ENCODE measurements at places on chromosomes 6 and 20. TPM values are rescaled to one million over a fixed set of nuclear protein-coding genes. Genes with fewer than 3 reads are reported as not detected.

- no peak overlapping the region for H3K27ac ChIP-seq
These were observed 173.9 kb upstream of the TFAP2D start for GRCh38 chr6:50539447-50539846.

DNA sequence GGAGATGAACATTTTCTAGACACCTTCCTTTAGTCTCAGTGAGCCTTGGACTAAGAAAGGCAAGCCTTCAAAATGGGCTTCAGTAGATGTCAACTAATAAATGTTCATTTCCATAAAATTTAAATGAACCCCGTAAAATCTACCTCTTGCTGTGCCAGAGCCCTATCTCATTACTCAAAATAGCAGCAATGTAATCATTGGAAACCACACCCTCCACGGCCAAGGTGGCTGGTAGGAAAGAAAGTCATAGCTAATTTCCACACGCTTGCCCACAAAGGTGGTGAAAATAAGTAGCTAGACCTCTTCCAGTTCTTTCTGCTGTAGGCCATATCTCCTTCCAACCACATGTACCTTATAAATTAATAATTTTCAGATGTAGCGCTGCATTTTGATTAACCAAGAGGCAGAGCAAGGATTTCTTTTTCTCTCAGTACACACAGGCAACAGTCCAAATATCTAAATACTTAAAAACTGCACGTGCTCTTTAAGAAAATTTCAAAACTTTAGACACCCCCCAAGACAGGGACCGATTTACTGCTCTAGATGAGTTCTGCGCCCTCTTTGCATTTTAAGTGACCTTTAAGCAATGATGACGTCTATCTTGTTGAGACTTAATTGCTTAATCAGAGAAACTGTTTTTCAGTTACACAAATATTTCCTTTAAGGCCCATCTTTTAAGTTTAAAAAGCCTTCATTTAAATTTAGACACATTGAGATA lies 290.8 kb downstream of the ZNF217 start:
- H3K36me3 ChIP-seq = no peaks in the 10 kb centered on the region
- H3K27ac ChIP-seq = no peak overlapping the region
- H3K4me1 ChIP-seq = no peaks in the 10 kb centered on the region
- no peak overlapping the region for H3K4me3 ChIP-seq

DNA sequence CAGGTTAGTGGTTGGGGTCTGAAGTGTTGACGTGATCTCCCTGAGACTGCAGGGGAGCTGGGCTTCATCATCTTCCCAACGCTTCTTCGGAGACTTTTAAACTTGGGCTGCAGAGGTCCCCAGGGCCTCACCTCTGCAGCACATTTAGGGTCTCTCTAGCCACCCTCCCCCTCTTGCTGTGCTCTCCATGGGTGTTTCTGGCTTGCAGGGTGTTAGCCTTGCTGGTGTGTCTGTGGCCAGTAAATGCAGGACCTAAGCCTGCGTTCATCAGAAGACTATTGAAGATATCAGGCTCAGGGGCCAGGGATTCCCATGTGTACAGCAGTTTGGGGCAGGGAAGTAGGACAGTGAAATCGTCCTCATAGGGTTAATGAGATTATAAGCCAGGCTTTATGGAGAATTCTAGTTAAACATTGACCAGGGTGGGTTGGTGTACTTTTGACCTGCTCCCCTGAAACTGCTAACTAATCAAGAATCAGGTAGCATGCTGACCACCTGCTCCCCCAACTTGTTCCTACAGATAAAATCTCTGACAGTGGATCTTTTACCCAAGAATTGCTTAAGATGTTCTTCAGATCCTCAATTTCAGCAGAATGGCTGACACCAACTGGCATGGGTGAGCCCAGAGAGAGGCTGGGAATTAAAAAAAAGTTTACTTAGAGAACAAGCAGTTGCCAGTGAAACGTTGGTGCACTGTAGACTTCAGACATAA lies 3.8 kb upstream of the DDO start:
- H3K27me3 ChIP-seq = no peaks in the 10 kb centered on the region
- no peaks in the 10 kb centered on the region for H3K36me3 ChIP-seq

GRCh38 chr6:25312703-25313102 lies 33.5 kb downstream of the CARMIL1 start:
- H3K4me1 ChIP-seq = peaks cover 24% of the 10 kb centered on the region
- no peak overlapping the region for H3K4me3 ChIP-seq
- no peak for DNase-seq
- no peaks in the 10 kb centered on the region for H3K36me3 ChIP-seq
- H3K27ac ChIP-seq = peak overlapping the region; percentile 15

FAM162B gene
- 9.5 TPM for total RNA-seq

DNA sequence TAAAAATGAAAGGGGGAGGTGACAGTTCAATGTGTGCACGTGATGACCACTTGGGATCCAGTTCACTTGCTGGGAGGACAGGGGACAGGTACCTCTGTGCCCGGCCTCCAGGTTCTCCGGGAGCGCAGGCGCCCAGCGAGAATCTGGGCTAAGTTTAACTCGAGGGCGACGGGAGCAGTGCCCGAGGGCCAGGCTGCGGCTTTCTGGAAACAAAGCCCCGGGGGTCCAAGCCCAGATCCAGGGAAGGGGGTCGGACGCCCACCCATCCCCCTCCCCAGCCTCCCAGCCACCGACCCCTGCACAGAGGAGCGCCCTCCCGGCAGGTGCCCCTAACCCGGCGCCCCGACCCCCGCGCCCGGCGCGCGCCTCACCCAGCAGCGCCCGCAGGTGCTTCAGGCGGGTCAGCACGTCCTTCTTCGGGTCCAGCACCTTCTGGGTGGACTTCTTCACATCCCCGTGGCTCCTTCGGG lies 405 bp downstream of the RALGAPA2 start:
- peak overlapping the region; percentile 87 for H3K27ac ChIP-seq
- peak overlapping the region; percentile 43 for H3K4me3 ChIP-seq
- H3K4me1 ChIP-seq = peaks cover 21% of the 10 kb centered on the region
- H3K27me3 ChIP-seq = no peaks in the 10 kb centered on the region
- H3K36me3 ChIP-seq = no peaks in the 10 kb centered on the region

DNA sequence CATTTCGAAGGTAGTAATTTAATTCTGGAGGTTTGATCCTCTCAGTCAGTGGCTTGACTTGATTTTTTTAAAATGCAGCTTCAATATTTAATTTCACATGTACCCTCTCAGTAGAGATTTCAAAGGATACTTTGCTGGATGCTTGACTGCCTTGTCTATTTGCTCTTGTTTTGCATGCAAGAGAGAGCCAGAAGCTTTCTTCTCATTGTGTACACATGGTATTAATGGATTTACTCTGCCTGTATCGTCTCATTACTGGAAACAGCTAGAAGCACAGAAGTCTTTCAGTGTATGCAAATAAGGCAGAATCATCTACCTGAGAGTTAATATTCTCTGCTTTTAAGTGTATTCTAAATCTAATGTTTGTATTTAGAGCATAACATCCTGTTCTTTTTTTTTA lies 84.3 kb upstream of the FOXO3 start:
- no peaks in the 10 kb centered on the region for H3K36me3 ChIP-seq
- H3K4me3 ChIP-seq = no peak overlapping the region
- no peaks in the 10 kb centered on the region for H3K4me1 ChIP-seq
- H3K27ac ChIP-seq = no peak overlapping the region

GRCh38 chr20:52783769-52784168 lies 188.4 kb upstream of the TSHZ2 start:
- H3K4me3 ChIP-seq = no peak overlapping the region
- H3K27ac ChIP-seq = no peak overlapping the region
- no peaks in the 10 kb centered on the region for H3K36me3 ChIP-seq
- no peak for DNase-seq
- H3K4me1 ChIP-seq = no peaks in the 10 kb centered on the region
- no peaks in the 10 kb centered on the region for H3K27me3 ChIP-seq

DNA sequence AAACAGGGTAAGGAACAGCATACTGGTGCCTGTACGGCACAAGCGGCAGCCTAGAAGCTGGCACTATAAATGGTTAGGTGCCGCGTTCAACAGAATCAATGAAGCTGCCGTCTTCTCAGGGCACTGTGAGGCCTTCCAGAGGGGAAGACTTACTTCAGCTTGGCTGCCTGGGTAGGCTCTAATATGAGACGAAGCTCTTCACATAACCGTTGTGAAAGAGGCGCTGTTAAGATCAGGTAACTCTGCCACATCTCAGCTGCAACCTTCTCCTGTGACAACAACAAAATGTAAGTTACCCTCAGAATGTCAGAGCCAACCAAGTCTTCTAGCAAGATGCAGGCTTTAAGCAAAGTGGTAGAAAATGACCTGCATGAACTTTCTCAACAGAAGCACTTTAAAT lies 12.0 kb upstream of the LYRM2 start:
- no peak for DNase-seq
- no peaks in the 10 kb centered on the region for H3K27me3 ChIP-seq
- no peaks in the 10 kb centered on the region for H3K4me1 ChIP-seq
- H3K4me3 ChIP-seq = no peak overlapping the region

GRCh38 chr6:11413117-11413687 lies 124.3 kb upstream of the TMEM170B start:
- H3K27me3 ChIP-seq = no peaks in the 10 kb centered on the region
- no peak overlapping the region for H3K4me3 ChIP-seq
- no peak for DNase-seq
- no peaks in the 10 kb centered on the region for H3K36me3 ChIP-seq
- peaks cover 11% of the 10 kb centered on the region for H3K4me1 ChIP-seq

DNA sequence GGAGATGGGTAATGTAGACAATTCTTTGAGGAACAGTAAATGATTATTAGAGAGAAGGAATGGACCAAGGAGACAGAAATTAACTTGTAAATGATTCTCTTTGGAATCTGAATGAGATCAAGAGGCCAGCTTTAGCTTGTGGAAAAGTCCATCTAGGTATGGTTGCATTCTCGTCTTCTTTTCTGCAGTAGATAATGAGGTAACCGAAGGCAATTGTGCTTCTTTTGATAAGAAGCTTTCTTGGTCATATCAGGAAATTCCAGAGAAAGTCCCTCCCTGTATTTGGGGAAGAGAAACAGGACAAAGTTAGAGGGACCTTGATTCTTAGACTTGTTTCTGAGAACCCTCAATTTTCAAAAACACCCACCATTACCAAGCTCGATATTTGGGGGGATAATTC lies 109.1 kb upstream of the PRSS16 start:
- no peak overlapping the region for H3K27ac ChIP-seq
- no peaks in the 10 kb centered on the region for H3K27me3 ChIP-seq
- DNase-seq = no peak
- no peaks in the 10 kb centered on the region for H3K36me3 ChIP-seq
- H3K4me3 ChIP-seq = no peak overlapping the region

DNA sequence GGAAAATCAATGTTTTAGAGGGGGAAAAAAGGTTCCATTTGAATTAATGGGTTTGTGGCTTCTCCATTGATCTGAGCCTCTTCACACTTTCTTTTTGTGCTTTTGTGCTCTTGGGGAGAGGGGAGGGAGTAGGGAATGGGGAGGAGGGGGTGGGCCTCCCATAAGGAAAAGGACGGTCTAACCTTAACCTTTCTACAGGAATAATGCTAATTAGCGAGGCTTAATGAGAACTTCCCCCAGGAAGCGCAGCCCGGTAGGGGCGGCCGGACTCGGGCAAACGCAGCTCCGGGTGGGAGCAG lies 103.0 kb downstream of the NOL4L start:
- no peak for DNase-seq
- no peaks in the 10 kb centered on the region for H3K36me3 ChIP-seq
- peak overlapping the region; percentile 89 for H3K4me3 ChIP-seq

GRCh38 chr20:57220337-57221145 lies 45.9 kb downstream of the BMP7 start:
- DNase-seq = no peak
- H3K4me1 ChIP-seq = peaks cover 40% of the 10 kb centered on the region
- H3K27me3 ChIP-seq = no peaks in the 10 kb centered on the region
- no peak overlapping the region for H3K4me3 ChIP-seq
- H3K36me3 ChIP-seq = no peaks in the 10 kb centered on the region

GRCh38 chr6:2196079-2196679 lies 49.2 kb downstream of the GMDS start:
- H3K4me3 ChIP-seq = no peak overlapping the region
- peaks cover 6% of the 10 kb centered on the region for H3K4me1 ChIP-seq
- H3K27me3 ChIP-seq = no peaks in the 10 kb centered on the region
- H3K27ac ChIP-seq = no peak overlapping the region
- peak; percentile 25 for DNase-seq

KCNK15 gene
- total RNA-seq = 5.1 TPM

- H3K27me3 ChIP-seq = no peaks in the 10 kb centered on the region
- DNase-seq = no peak
- no peak overlapping the region for H3K4me3 ChIP-seq
- H3K36me3 ChIP-seq = no peaks in the 10 kb centered on the region
- H3K4me1 ChIP-seq = no peaks in the 10 kb centered on the region
These were observed 13.1 kb downstream of the NOX3 start for GRCh38 chr6:155442562-155442961.

DNA sequence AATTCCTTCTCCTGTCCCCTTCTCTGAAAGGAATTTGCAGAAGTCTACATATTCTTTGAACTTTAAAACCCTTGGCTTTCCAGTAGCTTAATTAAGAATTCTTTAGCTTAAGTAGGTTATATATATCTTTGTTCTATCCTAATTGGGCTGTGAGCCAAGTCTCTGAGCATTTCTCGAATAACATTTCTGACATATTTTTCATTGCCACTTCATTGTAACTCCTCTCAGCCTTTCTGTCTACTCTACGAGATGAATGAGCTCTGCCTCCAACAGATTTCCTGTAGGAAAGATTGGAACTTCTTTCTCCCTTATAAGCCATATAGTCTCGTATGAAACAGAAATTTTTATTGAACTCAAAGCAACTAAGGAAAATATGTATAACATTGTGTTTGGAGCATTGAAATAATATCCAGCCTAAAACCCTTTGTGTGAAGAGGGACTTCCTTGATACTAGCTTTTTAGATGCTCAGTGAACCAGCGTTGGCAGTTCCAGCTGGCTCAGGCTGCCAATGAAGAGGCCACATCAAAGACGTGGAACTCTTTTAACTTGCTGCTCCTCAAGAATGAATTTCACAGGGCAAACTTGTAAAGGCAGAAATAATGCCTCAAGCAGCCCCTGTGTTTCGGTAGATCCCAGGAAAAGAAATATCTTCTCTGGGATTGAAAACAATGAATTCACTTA lies 87.7 kb upstream of the NOX3 start:
- H3K4me3 ChIP-seq = no peak overlapping the region
- H3K36me3 ChIP-seq = no peaks in the 10 kb centered on the region
- H3K27ac ChIP-seq = no peak overlapping the region
- no peaks in the 10 kb centered on the region for H3K27me3 ChIP-seq
- DNase-seq = peak; percentile 38

HMGCLL1 gene
- 2.1 TPM for total RNA-seq

GRCh38 chr6:156651486-156651885 lies 125.7 kb upstream of the ARID1B start:
- no peak overlapping the region for H3K27ac ChIP-seq
- H3K36me3 ChIP-seq = no peaks in the 10 kb centered on the region
- H3K4me3 ChIP-seq = no peak overlapping the region
- DNase-seq = no peak
- H3K27me3 ChIP-seq = no peaks in the 10 kb centered on the region

PNLDC1 gene
- not detected for total RNA-seq

DNA sequence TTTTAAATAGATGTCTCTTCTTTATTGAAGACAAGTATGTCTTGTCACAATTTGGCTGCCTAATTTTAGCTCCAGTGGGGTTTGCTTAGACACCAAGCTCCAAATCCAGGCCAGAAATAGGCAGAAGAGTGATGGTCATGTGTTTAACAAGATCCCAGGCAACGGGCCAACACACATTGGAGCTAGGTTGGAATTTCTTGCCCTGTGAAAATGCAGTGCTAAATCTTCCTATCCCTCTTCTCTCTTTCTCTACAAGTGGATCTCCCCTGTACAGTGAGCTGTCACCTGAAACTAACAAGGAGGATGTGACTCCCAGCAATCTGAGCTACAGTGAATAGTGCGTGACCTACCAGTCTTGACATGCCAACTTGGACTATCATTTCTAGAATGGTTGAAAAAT lies 65.3 kb upstream of the VGLL2 start:
- no peaks in the 10 kb centered on the region for H3K27me3 ChIP-seq
- DNase-seq = peak; percentile 40
- no peaks in the 10 kb centered on the region for H3K36me3 ChIP-seq
- no peak overlapping the region for H3K27ac ChIP-seq
- no peak overlapping the region for H3K4me3 ChIP-seq

SIRPB1 gene
- 5.8 TPM for total RNA-seq

Data from thyroid gland (tissue), 4 donors.